CD4-positive, alpha-beta T cell treated with Interleukin-10 for 1 hour (primary cell): ENCODE measurements at places on chromosomes 2 and 18.
A peak's percentile ranks its signal among the peaks of the same experiment; 100 is the strongest.

DNA sequence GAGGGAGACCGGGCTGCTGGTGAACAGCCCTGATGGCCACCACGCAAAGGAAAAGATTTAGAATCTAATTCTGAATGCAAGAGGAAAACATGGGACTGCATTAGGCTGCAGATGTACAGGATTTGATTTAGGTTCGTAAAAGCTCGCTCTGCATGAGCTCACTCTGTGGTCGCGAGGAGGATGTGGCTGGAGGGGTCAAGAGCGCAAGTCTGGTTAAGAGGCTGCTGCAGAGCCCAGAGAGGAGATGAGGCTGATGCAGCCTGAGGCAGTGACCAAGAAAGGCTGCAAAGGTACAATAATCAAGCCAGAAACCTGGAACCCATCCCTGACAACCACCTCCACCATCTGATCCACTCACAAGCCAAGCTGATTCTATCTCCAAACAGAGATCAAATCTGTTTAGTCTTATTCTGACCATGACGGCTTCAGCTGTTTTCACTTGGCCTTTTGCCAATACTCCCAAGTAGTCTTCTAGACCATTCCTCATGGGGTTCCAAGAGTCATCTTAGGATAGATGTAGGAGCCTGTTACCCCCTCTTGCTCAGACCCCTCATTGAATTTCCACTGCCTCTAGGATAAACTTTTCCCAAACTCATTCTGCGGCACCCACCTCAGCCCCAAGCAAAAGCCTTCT, 58.9 kb upstream of the ARL4C start:
- DNase-seq = no peak

DNA sequence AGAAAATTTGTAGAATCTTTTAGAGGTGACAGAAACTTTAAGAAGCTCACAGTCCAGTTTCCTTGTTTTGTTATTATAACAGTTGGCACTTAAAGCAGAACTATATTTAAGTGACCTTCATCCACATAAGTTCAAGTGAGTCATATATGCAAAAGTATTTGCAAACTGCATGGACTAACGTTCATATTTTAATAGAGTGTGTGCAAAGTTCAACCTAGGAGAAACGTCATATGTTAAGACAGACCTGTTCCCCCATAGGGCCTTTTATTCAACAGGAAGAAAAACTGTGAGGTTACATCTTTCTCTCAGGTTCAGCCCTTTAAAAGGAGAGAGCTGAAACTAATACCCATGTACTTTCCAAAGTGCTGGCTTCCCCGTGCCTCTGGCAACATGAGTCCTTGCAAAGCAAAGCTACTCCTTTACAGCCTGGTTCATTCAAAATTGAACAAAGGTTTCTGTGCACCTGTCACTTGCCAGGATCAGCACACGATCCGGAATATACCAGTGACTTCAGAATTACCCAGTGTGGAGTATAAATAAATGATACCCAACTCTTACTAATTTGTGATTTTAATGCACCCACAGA, 280.0 kb upstream of the RAB12 start:
- DNase-seq = no peak

DNA sequence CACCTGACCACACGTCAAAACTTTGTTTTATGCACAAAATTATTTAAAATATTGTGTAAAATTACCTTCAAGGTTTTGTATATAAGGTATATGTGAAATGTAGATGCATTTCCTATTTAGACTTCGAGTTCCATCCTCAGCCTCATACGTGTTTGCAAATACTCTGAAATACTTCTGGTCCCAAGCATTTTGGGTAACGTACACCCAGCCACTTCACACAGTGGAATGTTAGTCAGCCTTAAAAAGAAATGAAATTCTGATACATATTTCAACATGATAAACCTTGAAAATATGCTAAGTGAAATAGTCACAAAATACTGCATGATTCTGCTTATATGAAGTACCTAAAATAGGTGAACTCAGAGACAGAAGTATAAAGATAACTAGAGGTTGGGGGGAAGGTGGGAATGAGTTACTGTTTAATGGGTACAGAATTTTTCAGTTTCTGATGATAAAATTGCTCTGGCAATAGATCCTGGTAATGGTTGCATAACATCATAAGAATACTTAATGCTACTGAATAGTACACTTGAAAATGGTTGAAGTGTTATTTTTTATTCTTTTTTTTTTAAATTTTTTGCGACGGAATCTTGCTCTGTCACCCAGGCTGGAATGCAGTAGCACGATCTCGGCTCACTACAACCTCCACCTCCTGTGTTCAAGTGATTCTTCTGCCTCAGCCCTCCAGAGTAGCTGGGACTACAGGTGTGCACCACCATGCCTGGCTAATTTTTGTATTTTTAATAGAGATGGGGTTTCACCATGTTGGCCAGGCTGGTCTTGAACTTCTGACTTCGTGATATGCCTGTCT, 24.0 kb downstream of the NOP58 start:
- DNase-seq = no peak

GRCh38 chr2:48122166-48122565, 215.9 kb upstream of the FBXO11 start:
- no peak for DNase-seq

DNA sequence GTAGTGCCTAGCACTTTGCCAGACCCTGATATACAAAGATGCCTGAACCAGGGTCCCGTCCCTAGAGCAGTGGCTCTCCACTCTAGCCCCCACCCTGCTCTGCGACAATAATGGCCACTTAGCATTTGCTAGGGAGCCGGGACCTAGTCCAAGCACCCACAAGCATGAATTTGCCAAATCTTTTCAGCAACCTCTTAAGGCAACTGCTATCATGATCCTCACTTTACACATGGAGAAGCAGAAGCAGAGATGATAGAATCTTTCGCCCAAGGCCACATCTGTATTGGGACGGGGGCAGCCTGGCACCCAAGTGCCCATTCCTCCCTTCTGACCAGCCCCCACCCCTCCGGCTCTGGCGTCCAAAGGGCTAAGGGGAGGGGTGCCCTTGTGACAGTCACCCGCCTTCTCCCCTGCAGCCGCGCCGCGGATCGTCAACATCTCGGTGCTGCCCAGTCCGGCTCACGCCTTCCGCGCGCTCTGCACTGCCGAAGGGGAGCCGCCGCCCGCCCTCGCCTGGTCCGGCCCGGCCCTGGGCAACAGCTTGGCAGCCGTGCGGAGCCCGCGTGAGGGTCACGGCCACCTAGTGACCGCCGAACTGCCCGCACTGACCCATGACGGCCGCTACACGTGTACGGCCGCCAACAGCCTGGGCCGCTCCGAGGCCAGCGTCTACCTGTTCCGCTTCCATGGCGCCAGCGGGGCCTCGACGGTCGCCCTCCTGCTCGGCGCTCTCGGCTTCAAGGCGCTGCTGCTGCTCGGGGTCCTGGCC, 13.0 kb downstream of the SIGLEC15 start:
- DNase-seq = no peak

GRCh38 chr2:105797298-105797819, 52.6 kb downstream of the NCK2 start:
- DNase-seq = peak; percentile 60

- DNase-seq = peak; percentile 14
These were observed 24.3 kb upstream of the ASPRV1 start for GRCh38 chr2:69985688-69986087.

DNA sequence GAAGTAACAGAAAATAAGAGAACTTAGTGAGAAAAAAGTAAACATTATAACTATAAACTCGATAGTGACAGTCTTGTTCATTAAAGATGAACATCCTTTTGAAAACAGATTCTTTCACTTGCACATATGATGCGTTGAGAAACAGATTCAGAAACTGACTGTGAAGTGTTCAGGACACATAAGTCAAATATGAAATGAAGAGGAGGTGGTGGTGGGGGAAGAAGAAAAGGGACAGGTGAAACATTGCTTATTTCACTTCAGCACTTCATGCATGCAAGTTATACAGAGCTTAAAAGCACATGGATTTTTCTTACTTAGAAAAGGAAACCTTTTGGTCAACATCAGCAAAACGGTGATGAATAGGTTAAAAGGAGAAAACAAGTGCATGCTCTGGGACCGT, 42.5 kb downstream of the STAT4 start:
- DNase-seq = no peak

GRCh38 chr2:191961556-191961955, 114.7 kb upstream of the CAVIN2 start:
- DNase-seq = no peak
